Activated CD4-positive, alpha-beta T cell treated with anti-CD3 and anti-CD28 coated beads for 48 hours (primary cell): ENCODE measurements at places on chromosomes 11 and 22.
A peak's percentile ranks its signal among the peaks of the same experiment; 100 is the strongest.

- DNase-seq: no peak
Observed at GRCh38 chr11:115017529-115017928, 339.2 kb downstream of the NXPE2 start.

DNA sequence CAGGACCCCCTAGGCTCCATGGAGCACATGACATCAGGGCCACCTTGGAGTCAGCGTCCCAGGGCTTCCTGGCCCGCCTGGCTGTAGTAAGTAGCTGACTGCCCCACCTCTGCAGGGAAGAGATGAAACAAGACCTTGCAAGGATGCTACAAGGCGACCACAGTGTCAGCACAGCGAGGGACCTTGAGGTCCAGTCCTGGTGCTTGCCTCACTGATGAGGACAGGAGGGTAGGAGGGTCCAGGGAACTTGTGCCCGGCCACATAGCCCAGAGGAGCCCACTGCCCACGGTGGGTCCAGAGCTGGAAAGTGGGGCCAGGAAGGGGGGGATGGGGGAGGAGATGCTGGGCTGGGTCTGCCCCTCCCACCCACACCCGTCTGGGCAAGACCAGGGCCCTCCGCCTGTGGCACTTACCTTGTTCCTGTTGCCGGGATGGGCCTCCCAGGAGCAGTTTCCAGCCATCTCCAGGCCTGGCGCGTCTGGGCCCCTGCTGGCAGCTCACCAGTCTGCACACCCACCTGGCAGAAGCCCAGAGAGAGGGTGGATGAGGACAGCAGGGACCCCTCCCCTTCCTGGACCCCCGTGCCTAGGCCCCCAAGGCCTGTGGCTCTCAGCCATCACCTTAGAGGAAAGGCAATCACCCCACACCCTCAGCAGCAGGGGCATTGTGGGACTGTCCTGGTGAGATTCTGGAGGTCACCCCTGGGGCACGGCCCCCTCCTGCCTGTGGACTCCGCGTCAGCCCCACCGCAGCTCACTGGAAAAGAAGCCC is 3.4 kb downstream of the MRGPRF start:
- no peak for DNase-seq

DNA sequence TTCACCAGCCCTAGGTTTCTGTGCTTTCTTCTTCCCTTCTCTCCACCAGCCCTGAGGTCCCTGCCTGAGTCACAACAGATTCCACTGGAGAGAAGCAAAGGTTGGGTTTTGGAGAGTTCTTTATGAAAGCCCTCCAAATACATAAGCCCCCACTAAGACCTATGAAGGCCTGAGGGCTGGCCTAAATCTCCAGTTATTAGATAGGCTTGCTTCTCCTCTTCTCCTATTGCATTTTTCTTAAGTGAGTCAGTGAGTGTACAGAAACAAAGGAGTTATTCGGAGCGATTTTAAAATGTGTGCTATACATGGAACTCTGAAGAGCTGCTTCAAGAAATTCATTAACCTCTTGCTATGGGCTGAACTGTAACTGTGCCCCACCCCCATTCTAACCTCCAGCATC is 1057.3 kb downstream of the OPCML start:
- no peak for DNase-seq

DNA sequence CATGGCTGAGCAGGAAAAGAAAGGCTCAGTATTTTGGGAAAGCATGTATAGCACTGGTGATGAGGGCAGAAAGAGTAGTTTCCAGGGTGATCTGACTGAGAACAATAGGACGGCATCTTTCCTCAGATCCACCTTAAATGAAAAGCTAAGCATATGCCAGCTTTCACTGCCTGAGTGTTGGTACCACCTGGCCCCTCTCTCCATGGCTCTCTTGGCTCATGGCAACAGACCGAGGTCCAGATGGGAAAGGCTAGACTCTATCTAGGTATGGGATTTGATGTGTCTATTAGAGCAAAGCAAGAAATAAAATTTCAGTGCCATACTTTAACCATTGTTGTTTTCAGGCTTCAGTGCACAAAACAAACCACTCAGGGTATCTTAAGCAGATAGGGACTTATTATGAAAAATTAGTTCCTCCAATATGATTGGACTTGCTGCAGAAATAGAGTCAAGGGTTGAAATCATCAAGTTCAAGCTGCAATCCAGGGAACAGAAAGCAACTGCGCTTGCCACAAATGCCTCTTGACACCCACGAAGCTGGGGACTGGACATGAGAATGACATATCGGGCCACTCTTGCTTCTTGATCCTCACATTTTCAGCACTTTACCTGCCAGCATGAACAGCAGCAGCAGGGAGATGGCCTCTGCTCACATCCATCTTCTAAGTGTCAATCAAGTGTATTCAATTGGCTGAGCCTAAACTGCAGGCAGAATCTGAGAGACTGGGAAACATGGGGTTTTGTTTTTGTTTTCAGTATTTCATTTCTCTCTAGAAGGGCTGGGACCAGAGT is 64.0 kb upstream of the SNX19 start:
- no peak for DNase-seq

- DNase-seq: no peak
Observed at GRCh38 chr11:66686100-66686785, 8.6 kb upstream of the RBM4B start.

DNA sequence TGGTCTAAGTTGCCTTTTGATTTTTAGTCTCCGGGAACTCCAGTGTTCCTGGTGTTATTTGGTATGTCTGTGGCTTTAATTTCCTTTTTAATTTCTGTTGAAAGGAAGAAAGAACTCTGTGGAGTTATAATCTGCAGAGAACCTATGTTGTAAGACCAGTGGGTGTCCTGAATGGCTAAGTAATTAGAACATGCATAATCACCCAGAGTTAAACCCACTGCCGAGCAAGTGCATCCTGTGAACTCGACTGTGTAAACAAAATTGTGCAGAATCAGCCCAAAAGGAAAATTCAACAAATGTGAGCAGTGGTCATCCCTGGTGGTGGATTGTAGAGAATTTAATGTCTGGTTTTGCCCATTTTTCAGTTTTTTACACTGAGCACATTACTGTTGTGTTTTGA is 162.5 kb downstream of the COMMD9 start:
- no peak for DNase-seq

- no peak for DNase-seq
Observed at GRCh38 chr11:129273944-129274711, 82.0 kb upstream of the ARHGAP32 start.

- peak; percentile 83 for DNase-seq
Observed at GRCh38 chr11:33065445-33066178, 26.2 kb downstream of the TCP11L1 start.

DNA sequence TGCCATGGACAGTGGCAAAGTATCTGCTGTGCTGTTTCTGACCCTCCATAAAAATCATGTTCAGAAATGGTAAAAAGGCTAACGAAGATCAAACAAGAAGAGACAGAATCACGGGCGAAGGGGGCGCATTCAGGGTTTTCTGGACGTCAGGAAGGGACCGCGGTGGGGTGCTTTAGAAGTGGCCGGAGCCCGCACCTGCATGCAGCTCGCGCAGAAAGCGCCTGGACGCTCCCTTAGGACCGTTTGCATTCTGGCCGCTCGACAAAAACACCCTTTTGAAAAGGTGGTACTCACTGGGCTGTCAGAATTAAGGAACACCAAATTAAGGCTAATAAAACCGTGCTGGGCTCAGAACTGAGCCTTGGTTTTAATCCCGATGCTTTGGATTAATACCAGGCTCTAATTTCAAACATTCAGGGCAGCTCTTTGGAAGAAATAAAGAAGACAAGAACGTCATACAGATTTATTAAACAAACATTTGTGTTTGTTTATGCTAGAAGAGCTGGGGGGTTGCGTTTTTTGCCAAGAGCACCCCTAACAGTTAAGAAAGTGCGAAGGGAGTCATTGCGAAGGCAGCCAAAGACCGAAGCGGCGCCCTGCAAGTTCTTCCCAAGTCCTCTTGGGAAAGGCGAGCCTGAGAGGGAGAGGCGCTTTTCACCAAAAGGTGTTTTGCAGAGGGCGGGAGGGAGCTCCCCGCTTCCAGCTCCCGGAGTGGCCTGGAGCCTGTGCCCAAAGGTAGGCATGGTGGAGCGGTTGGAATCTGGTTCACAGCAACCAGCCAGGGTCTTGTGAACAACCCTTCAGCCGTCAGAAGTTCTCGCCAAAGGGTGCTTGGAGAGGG is 47.7 kb upstream of the DBX1 start:
- DNase-seq: no peak

- DNase-seq: peak; percentile 5
Observed at GRCh38 chr22:45709060-45709739, 37.6 kb downstream of the ATXN10 start.

DNA sequence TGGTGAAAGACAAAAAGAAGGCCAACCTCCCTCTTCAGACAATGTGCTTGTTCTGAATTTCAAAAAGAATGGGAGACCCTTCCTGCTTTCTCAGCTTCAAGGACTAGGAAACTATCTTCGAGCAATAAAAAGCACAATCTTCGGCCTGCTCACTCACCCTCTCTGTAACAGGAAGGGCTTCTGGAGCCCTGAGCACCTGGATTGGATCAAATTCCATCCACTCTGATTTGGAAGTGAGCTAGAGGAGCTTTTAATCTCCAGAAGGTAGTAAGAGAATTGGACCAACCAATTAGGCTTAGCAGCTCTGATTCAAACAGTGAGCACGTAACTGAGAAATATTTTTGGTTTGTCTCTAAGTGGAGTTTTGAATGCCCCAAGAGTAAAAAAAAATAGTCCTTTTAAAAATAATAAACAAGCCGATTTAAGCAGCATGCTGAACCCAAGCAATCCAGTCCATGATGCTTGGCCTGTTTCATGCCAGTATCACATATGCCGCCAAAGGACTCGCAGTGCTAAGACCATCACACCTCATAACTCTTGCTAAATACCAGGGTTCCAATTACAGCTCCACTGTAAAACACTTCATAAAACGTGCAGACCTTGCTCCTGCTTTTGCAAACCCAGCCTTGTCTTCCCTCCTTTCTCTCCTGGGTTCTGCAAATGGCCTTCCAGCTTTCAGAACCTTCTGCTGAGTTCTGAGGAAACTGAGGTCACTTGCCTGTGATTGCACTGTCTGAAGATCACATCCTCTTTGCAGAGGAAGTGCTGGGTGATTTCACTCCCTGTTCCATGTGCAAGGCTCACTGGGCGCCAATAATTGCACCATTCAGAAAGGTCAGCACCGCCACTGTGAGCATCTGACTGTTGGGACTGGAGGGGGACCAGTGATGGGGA is 74.4 kb downstream of the SLC1A2 start:
- DNase-seq: no peak

- no peak for DNase-seq
Observed at GRCh38 chr11:3041699-3042441, 15.4 kb downstream of the CARS1 start.

DNA sequence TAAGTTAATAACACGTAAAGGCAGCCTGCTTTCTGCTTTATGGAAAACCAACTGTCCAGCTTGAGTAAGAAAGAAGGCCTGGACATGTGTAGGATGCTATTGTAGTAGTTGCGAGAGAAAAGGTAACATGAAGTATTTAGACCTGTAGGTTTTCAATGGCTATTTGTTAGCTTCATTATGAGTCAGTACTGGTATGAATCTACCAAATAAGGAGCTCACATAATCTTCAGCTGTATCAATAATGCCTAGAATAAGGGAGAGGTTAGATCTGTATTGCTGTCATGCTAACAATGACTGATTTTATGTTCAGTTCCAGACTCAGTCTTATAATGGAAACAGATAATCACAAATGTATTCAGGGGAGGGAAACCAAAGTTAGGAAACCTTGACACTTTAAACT is 550.3 kb downstream of the CNTN5 start:
- DNase-seq: no peak

- peak; percentile 64 for DNase-seq
Observed at GRCh38 chr11:128632141-128632791, 44.9 kb upstream of the ETS1 start.

DNA sequence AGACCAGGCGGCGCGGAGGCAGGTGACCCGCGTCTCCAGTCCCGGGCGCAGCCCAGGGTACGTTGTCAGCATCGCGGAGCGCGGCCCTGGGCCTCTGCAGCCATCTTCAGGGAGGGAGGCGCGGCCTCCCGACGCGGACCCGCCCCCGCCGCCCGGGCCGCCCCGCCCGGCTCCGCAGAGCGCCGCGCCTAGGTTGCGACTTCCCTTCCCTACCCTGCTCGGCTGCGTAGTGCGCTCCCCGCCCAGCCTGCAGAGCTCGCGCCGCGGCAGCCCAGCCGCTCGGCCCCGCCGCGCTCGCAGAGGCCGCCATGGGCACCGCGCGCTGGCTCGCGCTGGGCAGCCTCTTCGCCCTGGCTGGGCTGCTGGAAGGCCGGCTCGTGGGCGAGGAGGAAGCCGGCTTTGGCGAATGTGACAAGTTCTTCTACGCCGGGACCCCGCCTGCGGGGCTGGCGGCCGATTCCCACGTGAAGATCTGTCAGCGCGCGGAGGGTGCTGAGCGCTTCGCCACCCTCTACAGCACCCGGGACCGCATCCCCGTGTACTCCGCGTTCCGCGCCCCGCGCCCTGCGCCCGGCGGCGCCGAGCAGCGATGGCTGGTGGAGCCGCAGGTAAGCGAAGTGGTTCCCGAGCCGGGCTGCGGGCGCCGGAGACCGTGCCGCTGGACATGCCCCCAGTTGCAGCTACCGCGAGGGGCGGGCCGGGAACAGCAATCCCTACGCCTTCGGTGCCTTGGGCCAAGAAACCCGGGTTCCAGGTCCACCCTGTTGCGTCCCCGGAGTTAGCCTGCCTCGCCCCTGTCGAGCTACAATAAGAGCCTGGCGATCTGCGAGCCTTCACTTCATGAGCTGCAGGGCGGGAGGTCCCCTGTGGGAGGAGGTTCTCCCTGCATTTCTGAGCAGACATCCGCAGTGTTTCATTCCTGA is at the start of gene ENDOD1:
ENDOD1 (plus strand) TSS at position 227 of the 923 bp plus-strand sequence; CDS start at position 309, 82 bp downstream.
- DNase-seq: peak; percentile 88

DNA sequence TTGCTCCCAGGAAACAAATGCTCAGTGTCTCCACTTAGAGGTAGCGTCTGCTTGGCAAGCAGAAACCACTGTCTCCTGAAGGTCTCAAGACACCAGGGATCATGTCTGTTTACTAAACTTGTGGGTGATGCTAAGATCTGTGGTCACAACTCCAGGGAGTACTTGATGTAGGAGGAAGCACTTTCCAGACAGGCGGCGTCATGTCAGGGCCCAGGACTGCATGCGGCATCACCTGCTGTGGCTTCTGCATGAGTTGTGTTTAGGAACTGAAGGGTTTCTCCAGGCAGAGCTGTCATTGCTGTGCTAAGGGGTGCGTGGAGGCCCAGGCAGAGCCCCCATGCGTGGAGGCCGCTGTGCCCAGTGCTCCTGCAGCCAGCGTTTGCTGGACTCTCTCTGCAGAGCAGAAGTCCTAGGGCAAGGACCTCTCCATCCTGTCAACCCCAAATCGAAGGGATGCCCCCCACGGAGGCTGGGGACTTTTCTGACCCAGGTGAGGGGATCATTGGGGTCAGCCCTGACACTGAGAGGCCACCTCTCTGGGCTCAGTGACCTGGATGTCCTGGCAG is 8.1 kb upstream of the PANX2 start:
- DNase-seq: no peak

DNA sequence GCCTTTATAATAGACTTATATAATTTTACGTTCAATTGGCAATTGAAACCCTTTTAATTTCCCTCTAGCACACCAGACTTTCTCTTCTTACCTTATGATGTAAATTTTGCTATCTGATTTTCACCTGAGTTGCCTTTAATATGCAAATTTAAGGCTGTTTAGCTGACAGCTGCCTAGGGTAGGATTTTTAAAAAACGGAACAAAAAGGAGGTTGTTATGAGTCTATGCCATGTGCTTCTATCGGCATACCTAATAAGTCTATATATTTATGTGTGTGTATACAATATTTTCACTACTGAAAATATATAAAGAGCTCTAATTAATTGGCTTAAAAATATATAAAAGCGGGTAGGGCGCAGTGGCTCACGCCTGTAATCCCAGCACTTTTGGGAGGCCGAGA is 11.8 kb upstream of the SELENOH start:
- no peak for DNase-seq

GRCh38 chr11:41283191-41283930 is 176.1 kb downstream of the LRRC4C start:
- DNase-seq: no peak
